ENCODE measurements at places on chromosomes 6 and 20. TPM values are rescaled to one million over a fixed set of nuclear protein-coding genes. Genes with fewer than 3 reads are reported as not detected.

Gene DDO
- not detected for total RNA-seq

Gene TBXT
- total RNA-seq: not detected

Gene ESR1
- 50.3 TPM for total RNA-seq

Gene ASCC3
- total RNA-seq: 44.7 TPM

Gene OXT
- total RNA-seq: not detected

Gene VTA1
- total RNA-seq: 46.4 TPM

Gene RAD21L1
- not detected for total RNA-seq

GRCh38 chr6:170206851-170207431, 83.9 kb downstream of the DLL1 start:
- DNase-seq: no peak

GRCh38 chr20:15619816-15620215, 953.4 kb downstream of the KIF16B start:
- no peak for DNase-seq

DNA sequence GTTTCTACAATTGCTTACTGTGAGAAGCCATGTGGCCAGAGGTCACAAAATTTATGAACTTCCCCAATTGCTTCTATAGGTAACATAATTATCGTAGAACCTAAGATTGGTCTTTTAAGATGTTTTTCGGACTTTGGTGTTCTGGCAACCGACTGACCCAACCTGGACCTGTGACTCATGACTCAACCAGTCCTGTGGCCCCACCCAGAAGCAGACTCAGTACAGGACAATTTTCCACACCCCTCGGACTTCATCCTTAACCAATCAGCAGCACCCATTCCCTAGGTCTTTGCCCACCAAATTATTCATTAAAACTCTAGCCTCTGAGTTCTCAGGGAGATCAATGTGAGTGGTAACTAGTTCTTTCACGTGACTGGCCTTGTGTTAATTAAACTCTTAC, 26.4 kb upstream of the AKAP12 start:
- no peak for DNase-seq

GRCh38 chr6:26553264-26553634, 15.1 kb downstream of the HMGN4 start:
- no peak for DNase-seq

DNA sequence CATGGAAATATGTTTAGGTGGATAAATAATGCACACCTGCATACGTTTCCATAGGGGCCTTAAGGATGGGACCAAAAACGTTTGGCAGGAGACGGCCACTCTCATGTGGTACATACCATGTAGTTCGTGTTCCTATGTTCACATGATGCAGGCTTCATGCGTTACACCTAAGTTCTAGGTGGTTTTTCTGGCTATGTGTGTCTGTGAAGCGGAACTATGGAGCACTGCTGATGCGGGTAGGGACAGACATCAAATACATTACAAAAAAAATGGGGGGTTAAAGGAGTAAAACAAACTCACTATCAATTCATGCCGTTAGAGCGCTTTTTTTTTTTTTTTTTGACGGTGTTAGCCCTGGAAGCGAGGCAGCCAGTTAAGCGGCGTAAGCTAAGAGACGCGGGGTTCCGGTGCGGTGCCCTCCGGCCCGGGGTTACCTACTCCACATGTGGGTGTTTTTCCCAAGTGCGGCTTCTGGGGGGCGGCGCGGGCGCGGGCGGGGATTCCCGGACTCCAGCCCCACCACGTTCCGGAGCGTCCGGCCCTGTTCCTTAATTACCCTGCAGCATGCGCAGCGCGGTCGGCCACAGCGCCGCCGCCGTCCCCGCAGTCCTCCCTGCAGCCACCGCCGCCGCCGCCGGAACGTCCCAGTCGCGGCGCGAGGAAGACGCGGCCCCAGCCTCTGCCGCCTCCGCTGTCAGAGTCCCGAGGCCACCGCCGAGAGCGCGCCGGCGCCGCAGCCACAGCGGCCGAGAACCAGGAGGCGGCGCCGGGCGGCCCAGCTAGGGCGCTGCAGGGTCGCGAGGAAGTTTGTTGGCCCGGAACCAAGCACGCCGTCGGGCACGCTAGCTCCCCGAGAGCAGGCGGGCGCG, 648 bp downstream of the COL19A1 start:
- no peak for DNase-seq

DNA sequence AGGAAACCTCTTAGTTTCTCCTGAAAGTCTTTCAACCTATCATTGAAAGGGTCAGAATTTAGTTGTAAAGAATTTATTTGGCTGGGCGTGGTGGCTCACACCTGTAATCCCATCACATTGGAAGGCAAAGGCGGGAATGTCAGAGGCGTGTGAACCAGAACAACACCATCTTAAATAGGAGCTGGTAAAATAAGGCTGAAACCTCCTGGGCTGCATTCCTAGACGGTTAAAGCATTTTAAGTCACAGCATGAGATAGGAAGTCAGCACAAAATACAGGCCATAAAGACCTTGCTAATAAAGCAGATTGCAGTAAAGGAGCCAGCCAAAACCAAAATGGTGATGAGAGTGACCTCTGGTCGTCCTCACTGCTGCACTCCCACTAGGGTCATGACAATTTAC, 29.6 kb downstream of the OR2B2 start:
- no peak for DNase-seq

GRCh38 chr6:90301816-90302215, 5.2 kb upstream of the BACH2 start:
- DNase-seq: no peak

- no peak for DNase-seq
These were observed 23.6 kb downstream of the PGM3 start for GRCh38 chr6:83169511-83169910.

- no peak for DNase-seq
These were observed 535.4 kb downstream of the EPM2A start for GRCh38 chr6:145199961-145200360.

GRCh38 chr20:42401613-42402012, 783.4 kb upstream of the CHD6 start:
- no peak for DNase-seq

DNA sequence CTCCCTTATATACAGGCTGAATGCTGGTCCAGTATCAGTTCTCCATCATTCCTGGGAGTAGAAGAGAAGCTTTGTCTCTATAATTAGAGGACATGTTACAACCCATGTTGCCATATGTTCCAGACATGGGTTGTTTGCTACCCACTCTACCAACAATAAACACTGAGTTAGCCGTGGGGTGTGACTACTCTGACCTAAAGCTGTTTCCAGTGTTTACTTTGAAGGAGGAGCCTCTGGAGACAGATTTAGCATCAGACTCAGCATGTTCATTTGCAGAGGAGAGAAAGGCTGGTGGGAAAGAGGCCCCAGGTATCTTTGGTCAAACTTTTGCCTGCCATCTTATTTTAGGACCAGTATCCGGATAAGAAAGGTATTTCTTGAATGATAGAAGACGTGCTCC, 157.9 kb upstream of the SNX9 start:
- DNase-seq: no peak

- DNase-seq: no peak
These were observed 82.5 kb downstream of the TRIM27 start for GRCh38 chr6:28841290-28841689.

DNA sequence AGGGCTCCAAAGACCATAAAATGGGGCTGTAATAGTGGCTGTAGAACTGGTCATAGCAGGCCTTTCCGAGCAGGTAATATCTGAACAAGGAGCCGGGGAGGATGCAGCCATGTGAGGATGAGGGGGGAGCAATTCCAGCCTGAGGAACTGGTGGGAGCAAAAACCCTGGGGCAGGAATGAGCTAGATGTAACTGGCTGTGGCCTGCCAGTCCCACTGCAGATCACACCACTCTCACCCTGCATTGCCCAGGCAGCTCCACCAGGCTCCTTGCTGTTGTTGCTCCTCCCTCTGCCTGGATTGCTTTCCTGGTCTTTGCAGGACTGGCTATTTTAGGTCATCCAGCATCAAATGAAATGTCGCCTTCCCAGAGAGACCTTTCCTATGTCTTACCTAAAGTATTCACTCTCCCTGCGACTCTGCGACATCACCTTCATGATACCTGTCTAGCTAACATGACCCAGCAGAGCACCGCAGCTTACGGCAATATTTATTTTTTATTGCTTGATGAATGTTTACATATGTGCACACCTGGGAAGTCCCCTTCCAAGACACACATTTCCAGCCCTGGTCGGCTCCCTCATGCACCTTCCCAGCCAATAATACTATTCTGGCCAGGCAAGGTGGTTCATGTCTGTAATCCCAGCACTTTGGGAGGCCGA, 2.4 kb upstream of the ZFP64 start:
- no peak for DNase-seq

- no peak for DNase-seq
These were observed 41.6 kb downstream of the CGA start for GRCh38 chr6:87053312-87053711.

DNA sequence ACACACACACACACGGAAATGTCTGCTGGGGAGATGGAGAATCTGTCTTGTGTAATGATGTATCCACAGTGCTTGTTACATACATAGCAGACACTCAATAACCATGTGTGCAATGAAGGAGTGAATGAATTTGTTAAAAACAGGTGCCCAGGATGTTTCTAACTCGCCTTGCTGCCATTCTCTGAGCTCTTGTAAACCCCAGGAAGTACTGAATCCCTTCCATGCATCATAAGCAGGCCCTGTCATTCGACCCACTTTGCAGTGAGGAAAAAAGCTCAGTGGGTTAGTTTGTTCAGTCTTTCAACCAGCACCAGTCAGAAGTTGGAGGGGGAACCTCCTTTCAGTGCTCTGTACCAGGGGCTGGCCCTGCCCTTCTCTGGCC, 1.4 kb upstream of the KCNK5 start:
- DNase-seq: no peak

DNA sequence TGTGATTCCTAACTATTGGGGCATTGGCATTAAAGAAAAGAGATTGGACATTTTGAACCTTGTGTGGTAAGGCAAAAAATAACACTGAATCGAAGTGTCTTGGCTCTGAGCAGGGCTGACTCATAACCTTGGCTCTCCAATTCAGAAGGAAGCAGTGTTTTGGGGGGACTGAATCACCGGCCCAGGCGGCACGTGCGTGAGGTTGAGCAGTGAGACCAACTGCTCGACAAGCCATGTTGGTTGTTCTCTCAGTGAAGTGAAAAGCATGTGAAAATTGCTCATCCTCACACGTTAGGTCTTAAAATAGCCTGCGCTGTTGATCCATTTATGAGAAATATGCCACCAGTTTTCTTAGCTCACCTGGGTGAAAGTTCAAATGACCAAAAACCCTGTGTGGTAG, 137.8 kb upstream of the SPACA1 start:
- DNase-seq: no peak

DNA sequence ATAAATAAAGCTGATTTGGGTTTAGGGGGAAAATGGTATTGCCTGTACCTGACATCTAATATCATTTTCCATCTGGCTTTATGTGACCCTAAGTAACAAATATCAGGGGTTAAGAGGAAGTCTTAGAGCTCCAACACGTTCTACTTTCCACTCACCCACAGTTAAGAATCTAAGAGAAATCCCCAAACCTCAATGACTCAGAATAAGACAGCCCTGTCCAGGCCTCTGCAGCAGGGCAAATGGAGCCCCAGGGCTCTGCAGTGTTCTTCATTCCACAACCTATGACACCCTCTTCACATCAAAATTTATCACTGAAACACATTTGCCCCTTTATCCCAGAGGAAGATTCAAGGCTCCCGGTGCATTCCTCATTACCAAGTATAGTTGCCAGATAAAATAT, 20.3 kb upstream of the TENT5A start:
- no peak for DNase-seq

- no peak for DNase-seq
These were observed 821.3 kb downstream of the TFAP2A start for GRCh38 chr6:9593554-9593953.

DNA sequence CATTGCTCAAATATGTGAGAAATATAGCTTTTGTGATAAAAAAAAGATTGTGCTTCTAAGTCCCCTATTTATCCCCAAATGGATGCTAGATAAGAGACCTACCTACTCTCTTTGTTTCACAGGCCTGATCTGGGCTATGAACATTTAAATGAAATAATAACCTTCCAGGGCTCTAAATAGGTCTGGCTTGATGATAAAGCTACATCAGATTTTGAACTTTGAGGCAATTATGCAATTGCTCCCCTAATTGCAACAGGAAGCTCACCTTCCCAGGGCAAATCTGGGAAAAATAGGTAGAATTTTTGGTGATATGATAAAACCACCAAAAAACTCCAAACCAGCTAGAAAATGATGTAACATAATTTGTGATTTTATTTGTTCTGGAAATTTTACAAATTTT, 624.5 kb downstream of the PKHD1 start:
- no peak for DNase-seq

DNA sequence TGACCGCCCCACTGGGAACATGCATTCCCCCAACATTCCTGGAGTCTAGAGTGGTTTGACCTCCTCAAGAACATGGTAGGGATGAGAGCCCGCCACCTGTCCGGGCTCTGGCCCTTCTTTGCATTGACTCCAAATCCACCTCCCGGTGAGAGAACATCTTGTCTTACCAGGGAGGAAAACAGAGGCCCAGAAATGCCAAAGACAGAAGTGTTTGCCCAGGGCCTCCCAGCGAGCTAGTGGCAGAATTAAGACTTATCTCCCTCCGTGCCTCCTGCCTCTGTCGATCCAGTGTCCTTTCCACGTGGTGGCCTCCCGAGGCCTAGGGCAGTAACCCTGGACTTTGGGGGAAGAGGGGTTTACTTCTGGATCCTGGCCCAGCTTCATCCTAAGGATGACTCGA, 134.8 kb downstream of the JPH2 start:
- DNase-seq: no peak

GRCh38 chr6:14619419-14619781, 501.8 kb downstream of the CD83 start:
- DNase-seq: peak; percentile 47

- no peak for DNase-seq
These were observed 49.2 kb downstream of the RNF144B start for GRCh38 chr6:18436341-18436740.

DNA sequence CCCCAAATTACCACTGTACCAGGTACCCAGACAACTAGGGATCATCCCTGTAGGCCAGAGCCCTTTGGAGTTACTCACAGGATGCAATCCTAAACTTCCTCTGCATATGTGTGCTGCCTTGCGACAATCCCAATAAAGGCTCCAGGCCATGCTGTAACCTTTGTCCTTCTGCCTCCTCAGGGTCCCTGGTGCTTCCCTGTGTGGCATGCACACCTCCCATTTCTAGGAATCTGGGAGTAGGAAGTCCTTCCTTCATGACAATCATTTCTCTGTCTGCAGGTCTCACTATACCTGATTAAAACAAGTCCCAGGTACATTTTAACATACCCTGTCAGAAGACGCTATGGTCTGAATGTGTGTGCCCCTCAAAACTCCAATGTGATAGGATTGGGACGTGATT, 37.0 kb upstream of the MCUR1 start:
- DNase-seq: no peak

DNA sequence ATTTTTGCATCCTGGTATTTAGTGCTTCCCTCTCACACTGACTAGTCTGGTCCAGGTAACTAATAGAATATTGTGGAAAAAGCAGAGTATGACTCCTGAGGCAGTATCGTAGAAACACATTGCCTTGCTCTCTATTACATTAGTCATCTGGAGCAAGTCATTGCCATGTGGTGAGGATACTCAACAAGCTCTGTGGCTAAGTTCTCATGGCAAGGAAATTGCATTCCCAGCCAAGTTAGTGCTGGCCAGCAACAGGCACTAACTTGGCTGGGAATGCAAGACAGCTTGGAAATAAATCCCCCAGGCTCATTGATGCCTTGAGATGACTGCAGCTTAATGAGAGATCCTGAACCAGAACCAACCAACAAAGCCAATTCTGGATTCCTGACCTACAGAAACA, 39.7 kb upstream of the HTR1B start:
- DNase-seq: no peak
